Glomerular endothelial cell (primary cell): ENCODE measurements at places on chromosomes 4 and X. TPM values are rescaled to one million over a fixed set of nuclear protein-coding genes. Genes with fewer than 3 reads are reported as not detected.

WNK3 gene
- 1.1 TPM in 2 replicates for total RNA-seq

P2RY4 gene
- total RNA-seq: 0.12 TPM in 1 of 2 replicates, not detected in the other

RTL9 gene
- not detected in 2 replicates for total RNA-seq

RIBC1 gene
- total RNA-seq: 2.3 TPM in 1 of 2 replicates, not detected in the other

GRCh38 chr4:140335076-140335475 lies 38.4 kb upstream of the SCOC start:
- no peak for DNase-seq

DNA sequence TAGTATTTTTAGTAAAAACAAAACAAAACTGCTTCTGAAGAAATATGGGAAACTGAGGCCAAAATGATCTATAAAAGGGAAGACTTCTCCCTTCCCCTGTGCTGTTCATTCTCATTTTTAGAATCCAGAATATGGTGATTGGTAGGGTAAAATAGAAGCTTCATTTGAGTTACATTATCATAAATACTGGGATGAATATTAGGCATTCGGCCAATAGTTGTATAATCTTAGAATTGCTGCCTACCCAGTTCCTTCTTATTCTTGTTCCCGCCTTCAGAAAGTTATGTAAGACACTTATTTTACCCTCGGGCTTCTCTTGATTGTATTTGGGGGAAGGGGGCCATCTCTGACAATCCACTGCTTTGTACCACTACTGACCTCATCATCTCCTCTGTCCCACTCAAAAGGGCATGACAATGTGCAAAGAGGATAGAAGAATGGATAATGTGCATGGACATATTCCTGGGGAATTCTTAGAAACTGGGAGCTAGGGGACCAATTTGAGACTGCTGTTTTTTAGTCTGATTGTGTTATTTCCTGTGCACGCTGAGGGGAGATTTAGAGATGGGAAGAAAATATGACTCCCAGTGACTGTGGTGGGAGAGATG lies 588 bp downstream of the ART3 start:
- no peak for DNase-seq

- no peak for DNase-seq
Observed at GRCh38 chr4:103928370-103928769, 208.6 kb upstream of the TACR3 start.
